CD4-positive, alpha-beta T cell (primary cell): ENCODE measurements at places on chromosomes 5 and 9. TPM values are rescaled to one million over a fixed set of nuclear protein-coding genes. Genes with fewer than 3 reads are reported as not detected.

DNA sequence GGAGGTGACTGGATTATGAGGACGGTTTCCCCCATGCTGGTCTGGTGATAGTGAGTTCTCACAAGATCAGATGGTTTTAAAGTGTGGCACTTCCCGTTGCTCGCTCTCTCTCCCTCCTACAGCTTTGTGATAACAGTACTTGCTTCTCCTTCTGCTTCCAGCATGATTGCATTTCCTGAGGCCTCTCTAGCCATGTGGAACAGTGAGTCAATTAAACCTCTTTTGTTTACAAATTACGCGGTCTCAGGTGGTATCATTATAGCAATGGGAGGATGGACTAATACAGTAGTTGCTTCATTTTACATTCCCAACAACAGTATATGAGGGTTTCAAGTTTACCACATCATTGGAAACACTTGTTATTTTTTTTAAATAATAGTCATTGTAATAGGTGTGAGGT lies 937.3 kb upstream of the ARRDC3 start:
- H3K4me3 ChIP-seq: no peak overlapping the region
- no peaks in the 10 kb centered on the region for H3K36me3 ChIP-seq
- no peak overlapping the region for H3K27ac ChIP-seq
- H3K27me3 ChIP-seq: no peaks in the 10 kb centered on the region
- DNase-seq: no peak

DNA sequence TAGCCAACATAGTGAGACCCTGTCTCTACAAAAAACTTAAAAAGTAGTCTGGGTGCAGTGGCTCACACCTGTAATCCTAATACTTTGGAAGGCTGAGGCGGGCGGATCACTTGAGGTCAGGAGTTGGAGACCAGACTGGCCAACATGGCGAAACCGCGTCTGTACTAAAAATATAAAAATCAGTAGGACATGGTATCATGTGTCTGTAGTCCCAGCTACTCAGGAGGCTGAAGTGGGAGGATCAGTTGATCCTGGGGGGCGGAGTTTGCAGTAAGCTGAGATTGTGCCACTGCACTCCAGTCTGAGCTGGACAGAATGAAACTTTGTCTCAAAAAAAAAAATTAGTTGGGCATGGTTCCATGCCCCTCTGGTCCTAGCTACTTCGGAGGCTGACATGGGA lies 57.9 kb upstream of the MIER3 start:
- H3K27ac ChIP-seq: no peak overlapping the region
- H3K4me1 ChIP-seq: no peaks in the 10 kb centered on the region
- DNase-seq: no peak
- H3K4me3 ChIP-seq: no peak overlapping the region
- H3K27me3 ChIP-seq: no peaks in the 10 kb centered on the region
- H3K36me3 ChIP-seq: no peaks in the 10 kb centered on the region

GRCh38 chr5:134851307-134851923 lies 5.6 kb downstream of the C5orf24 start:
- H3K36me3 ChIP-seq: peaks cover 32% of the 10 kb centered on the region
- no peak for DNase-seq
- H3K4me1 ChIP-seq: peaks cover 33% of the 10 kb centered on the region

GRCh38 chr5:148391422-148391821 lies 7.7 kb downstream of the FBXO38 start:
- DNase-seq: no peak
- no peak overlapping the region for H3K27ac ChIP-seq
- H3K27me3 ChIP-seq: no peaks in the 10 kb centered on the region

GRCh38 chr5:163631856-163632255 lies 126.4 kb downstream of the MAT2B start:
- no peaks in the 10 kb centered on the region for H3K36me3 ChIP-seq
- no peak overlapping the region for H3K27ac ChIP-seq
- no peak overlapping the region for H3K4me3 ChIP-seq
- H3K27me3 ChIP-seq: no peaks in the 10 kb centered on the region

GRCh38 chr5:111737716-111738115 lies 19.3 kb downstream of the NREP start:
- H3K27me3 ChIP-seq: no peaks in the 10 kb centered on the region
- no peak overlapping the region for H3K4me3 ChIP-seq
- no peak overlapping the region for H3K27ac ChIP-seq
- H3K36me3 ChIP-seq: no peaks in the 10 kb centered on the region
- no peaks in the 10 kb centered on the region for H3K4me1 ChIP-seq

DNA sequence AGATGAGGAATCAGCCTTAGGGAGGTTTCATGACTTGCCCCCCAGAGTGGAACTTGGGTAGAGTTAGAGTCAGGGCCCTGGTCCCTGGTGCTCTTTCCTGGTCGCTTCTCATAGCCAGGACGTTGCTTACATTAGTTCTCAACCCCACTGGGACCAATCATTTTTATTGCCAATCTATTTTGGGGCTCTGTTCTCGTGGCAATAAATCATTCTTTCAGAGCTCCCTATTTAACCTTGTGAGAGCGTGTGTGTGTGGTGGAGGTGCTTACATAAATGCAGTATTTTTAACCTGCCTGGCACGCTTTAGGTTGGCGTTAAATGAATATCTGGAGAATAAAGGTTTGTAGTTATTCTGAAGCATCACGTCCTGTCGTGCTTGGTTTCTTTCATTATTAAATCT lies 4.1 kb downstream of the TRIO start:
- H3K4me3 ChIP-seq: no peak overlapping the region
- peaks cover 17% of the 10 kb centered on the region for H3K4me1 ChIP-seq
- no peaks in the 10 kb centered on the region for H3K36me3 ChIP-seq
- H3K27me3 ChIP-seq: peaks cover 18% of the 10 kb centered on the region
- no peak for DNase-seq

- DNase-seq: no peak
- peaks cover 58% of the 10 kb centered on the region for H3K36me3 ChIP-seq
- peak overlapping the region; percentile 53 for H3K27ac ChIP-seq
- H3K4me1 ChIP-seq: peaks cover 65% of the 10 kb centered on the region
- no peaks in the 10 kb centered on the region for H3K27me3 ChIP-seq
Observed at GRCh38 chr5:80198399-80198798, 57.4 kb downstream of the SERINC5 start.

DNA sequence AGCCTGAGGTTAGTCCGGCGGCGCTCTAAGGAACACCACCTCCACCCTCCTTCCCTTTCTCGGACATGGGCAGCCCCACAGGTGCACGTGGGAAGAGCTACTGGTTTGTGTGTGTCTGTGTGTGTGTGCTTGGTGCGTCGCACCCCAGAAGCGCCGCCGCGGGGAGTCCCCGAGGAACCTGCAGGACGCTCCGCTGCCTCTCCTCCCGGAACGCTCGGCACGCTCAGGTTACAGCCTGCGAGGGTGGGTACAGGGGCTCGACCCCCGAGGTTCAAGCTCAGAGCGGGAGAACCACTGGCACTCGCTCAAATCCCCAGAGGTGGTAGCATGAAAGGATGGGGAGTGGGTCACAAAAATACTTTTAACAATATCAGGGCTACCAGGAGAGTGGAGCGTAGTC lies 2.0 kb downstream of the ASTN2 start:
- H3K36me3 ChIP-seq: no peaks in the 10 kb centered on the region
- H3K27me3 ChIP-seq: peaks cover 36% of the 10 kb centered on the region
- no peaks in the 10 kb centered on the region for H3K4me1 ChIP-seq
- no peak overlapping the region for H3K27ac ChIP-seq
- DNase-seq: no peak

The STING1 gene
- 168 TPM for total RNA-seq

The FOXD4L3 gene
- total RNA-seq: not detected

The SRD5A1 gene
- 3.0 TPM for total RNA-seq

The PCA3 gene
- total RNA-seq: not detected

The SLCO6A1 gene
- not detected for total RNA-seq
